ENCODE measurements at places on chromosomes 12 and 14. TPM values are rescaled to one million over a fixed set of nuclear protein-coding genes. Genes with fewer than 3 reads are reported as not detected.

The ESPL1 gene
- polyA plus RNA-seq: 0.11 TPM

The TAS2R8 gene
- polyA plus RNA-seq: not detected

The IQSEC3 gene
- 1.4 TPM for polyA plus RNA-seq

The TNS2 gene
- 155 TPM for polyA plus RNA-seq

The IFT43 gene
- 58.5 TPM for polyA plus RNA-seq

The LRRIQ1 gene
- 0.07 TPM for polyA plus RNA-seq
